SJSA1 (cell line): ENCODE measurements at places on chromosomes 3 and 15.

GRCh38 chr3:115323380-115323779 lies 176.3 kb upstream of the ZBTB20 start:
- DNase-seq, result no peak

DNA sequence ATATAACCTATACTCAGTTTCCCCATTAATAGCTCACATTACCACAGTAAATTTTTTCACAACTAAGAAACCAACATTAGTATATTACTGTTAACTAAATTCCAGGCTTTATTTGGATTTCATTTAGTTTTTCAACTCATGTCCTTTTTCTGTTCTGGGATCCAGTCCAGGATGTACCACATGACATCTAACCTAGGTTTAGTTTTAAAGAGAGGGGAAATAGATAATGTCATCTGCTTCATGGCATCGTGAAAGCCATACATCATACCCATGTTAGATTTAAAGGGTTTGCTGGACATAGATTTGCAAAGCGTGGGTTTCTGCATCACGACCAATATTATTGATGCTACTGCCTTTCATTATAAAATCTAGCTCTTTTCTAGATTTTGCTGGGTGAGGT lies 33.2 kb upstream of the RPP14 start:
- DNase-seq, result no peak

- no peak for DNase-seq
These were observed 83.3 kb downstream of the ADCY5 start for GRCh38 chr3:123365450-123366143.

DNA sequence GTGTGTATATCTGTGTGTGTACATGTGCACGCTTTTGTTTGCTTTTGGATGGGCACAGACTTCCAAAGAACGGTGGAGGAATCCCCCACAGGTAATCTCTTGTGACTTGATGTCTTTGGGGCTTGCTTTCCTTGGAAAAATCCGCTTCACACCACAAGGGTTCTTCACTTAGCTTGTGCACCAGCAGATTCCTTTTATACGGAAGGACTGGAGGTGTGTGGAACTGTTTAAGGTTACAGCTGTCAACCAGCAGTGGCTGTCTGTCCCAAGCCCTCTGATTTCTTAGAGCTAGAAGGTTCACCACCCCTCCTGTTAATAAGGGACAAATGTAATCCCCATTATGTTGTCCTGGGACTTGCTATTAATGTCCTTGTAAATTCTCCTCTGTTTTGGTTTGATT lies 193.5 kb downstream of the ITPR1 start:
- DNase-seq, result no peak

- no peak for DNase-seq
These were observed 5.8 kb downstream of the CELSR3 start for GRCh38 chr3:48656841-48657281.

- no peak for DNase-seq
These were observed 427.9 kb upstream of the BCHE start for GRCh38 chr3:166265153-166265552.

DNA sequence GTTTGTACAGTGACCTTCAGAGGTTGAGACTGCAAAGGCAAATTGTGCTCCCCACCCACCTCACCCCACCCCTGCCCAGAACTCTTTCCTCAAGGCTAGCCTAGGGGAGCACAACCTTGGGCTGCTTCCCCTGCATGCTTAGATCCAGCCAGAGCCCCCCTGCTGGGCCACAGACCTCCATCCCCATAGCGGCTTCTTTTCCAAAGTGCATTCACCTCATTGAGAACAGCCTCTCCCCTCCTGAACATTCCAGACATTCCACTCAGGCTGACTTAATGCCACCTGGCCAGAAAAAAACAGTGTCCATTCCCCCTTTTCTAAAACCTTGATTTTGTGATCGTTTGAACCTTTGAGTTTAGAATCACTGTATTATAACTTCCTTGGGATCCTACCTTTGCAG lies 124.4 kb upstream of the TOPAZ1 start:
- DNase-seq, result no peak

DNA sequence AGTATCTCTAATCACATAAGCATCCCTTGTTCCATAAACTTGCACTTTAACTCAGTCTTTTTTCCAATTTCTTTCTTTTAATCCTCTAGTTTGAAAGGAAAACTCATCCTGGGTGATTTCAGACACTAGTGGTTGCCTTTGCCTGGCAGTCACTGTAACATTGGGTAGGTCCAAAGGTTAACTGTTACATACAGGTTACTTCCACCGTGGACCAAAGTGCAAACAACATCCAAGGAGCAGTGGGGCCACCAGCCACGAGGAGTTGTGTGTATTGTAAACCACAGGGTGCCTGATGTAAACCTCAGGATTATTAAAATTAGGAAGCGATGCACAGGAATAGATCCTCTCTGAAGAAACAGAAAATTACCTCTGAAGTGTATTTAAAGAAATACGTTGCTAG lies 75.0 kb downstream of the HCN4 start:
- DNase-seq, result no peak
